GM12891 (cell line): ENCODE measurements at places on chromosomes 6 and 20.

DNA sequence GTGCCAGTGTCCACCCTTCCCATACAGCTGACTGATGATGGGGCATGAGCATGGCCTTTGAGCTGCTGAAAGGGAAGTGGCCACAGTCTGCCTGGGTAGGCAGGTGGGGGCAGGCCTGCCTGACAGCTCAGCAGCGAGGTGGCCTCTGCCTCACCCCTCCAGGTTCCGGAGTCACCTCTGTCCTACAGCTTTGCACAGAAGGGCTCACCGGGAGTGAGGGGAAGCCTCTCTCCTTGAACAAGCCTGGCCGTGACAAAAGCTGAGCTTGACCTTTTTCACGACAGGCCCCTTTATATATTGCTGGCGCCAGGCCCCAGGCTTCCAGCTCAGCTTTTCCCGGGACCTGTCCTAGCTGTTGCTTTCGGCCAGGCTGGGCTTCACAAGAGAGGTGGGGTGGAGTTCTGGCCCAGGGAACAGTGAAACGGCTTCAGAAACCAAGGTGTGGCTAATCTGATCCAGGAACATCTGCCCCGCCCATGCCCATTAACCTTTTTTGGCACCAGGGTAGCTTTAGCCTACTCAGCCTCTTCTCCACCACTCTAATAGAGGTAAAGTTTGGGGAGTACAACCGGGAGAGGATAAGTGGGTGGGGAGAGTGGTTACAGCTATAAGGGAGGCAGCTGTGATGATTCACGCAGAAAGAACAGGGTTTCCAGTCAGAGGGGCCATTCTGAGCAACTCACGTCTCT is 42.9 kb downstream of the C6orf132 start:
- DNase-seq: no peak

DNA sequence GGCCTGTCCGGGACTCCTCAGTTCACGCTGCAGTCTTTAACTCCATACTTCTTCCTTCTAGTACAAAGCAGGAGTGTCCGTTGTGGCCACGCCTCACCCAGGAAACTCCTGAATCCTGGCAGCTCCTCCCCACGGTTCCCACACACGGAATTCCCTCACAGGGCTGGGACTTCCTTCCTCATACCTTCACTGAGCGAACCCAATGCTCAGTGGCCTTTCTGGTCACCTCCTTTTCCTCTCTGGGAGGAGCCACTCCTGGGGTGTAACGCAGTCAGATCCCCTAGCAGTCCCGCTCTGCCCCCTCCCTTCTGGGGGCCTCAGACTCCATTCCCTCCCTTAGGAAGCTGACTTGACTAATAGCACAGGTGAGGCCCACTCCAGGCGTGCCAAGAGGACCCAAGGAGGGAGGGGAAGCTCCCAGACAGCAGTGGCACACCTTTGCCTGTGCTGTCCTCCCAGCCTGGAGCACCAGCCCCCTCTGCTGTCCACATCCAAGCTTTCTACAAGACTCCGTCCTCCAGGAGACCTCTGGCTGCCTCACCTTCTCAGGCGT is at the start of gene SLC52A3:
SLC52A3 (minus strand) TSS at position 75 of the 553 bp plus-strand sequence. CDS start 2,726 bp downstream, outside the sequence.
- DNase-seq: no peak

- DNase-seq: peak; percentile 2
Measured at GRCh38 chr6:70221025-70221714, 81.7 kb downstream of the COL9A1 start.

DNA sequence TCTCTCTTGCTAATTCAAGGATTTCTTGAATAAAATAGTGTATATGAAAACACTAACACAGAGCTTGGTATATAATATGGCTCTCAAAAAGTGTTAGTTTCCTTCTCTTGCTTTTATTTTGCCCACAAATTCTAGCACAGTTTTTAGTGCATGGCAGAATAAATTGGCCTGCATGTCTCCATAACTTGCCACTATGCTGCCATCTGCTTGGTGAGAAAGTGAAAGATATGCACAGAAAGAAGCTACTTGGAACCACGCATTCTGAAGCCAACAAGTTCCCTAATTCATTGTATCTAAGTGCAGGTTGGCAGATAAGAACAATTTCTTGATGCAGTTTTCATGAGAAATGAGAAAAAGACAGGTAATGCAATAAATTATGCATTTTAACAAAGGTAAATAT is 101.2 kb downstream of the EPHA7 start:
- DNase-seq: no peak

GRCh38 chr6:32956176-32956575 is 3.3 kb upstream of the HLA-DMA start:
- DNase-seq: no peak

- DNase-seq: no peak
Measured at GRCh38 chr6:73513496-73513854, 7.4 kb downstream of the EEF1A1 start.

DNA sequence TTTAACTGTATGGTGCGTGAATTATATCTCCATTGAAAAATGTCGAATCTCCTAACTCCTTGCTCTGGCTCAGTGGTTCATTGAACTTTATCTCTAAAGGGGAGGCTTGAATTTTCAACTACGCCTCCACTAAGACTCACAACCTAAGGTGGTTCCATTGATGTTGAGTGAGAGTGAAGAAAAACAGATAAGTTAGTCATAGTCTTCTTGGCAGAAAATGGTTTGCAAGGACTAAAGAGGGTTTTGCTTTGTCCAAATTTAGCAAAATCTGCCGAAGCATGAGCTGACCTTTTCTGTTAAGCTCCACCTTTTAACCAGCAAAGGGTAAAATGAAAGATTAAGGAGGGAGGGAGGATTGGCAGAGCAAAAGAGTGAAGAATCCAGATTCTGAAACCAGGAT is 290.2 kb upstream of the SPTLC3 start:
- no peak for DNase-seq

DNA sequence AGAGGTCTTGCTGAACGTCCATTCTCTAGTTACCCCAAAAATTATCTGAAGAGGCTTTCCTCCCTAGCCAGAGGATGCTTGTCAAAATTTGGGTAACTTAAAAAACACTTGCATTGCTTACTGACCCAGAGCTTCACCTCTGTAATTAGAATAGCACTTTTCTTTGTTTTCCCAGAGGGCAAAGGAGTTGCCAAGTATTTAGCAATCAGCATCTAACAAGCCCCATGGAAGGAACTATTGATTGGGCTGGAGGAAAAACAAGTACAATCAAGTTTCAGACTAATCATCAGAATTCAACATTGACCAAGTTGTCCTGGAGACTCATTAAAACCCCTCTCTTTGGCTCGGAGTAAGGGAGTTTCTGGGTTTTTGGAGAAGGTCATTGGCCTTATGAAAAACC is 226.4 kb downstream of the TBC1D7 start:
- DNase-seq: no peak

GRCh38 chr20:39210341-39211036 is 248.3 kb downstream of the DHX35 start:
- no peak for DNase-seq

DNA sequence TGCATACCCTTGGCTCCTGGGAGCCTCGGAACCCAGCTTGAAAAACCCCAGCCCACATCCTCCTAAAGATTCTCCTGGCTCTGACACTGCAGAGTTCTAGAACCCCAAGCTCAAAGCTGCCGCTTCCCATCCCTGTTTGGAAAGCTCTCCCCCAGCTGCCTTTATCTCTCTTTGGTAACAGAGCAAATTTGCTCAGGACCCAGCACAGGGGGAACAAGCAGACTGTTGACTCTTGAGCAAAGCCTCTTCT is 38.9 kb downstream of the HNF4A start:
- DNase-seq: no peak

DNA sequence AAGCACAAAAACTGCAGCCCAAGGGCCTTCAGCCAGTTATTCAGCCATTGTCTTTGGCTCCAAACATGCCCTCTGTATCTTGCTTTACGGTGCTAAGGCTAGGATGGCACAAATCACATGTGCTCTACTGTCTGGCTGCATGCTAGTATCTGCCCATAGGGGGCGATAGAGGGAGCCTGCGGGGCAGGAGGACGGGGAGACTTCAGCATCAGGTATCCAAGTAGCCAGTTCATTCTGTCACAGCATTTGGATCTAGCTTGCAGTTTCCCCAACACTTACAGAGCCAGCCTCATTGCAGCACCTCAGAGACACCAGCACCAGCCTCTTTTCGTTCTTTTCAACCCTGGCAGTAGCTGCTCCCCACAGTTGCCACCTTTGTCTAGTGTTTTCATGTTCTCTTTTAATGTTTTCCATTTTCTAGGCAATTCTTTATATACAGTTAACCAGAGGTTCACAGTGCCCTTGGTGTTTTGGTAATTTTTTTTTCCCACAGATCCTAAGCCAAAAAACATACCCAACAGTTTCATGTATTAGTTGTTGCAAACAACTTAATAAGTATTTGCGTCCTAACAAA is 705.9 kb downstream of the PTPRT start:
- DNase-seq: no peak

DNA sequence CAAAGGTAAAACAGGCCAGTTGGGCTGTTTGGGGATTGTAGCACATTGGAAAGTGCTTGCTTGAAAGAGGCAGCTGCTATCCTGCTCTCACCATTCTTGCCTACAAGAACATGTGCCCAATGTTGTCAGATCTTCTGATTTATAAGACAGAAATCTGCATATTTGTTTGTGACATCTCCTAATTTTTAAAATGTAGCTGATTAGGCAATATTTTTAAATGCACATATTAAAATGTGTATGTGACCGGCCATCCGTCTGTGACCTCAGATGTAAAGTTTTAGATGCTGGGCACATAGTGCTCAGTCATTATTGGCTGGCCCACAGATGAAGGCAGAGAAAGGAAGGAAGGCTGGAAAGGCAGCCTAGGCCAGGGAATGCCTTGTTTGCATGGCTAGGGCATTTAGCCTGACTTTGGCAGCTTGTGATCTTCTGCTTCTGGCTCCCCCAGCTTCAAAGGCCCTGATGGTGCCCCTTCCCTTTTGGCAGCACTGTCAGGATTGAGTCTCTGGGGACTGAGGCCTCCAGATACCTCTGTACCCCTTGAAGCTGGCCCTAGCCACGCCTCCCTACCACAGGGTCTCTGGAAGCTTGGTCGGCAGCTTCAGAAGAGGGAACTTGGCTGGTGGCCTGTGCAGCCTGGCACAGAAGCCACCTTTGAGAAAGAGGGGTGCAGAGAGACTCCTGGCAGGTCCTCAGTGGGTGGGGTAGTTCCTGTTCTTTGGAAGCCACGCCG is 6.4 kb downstream of the SNPH start:
- no peak for DNase-seq

- no peak for DNase-seq
Measured at GRCh38 chr6:27901801-27902200, 10.4 kb downstream of the OR2B2 start.

GRCh38 chr6:158047127-158047518 is 65.5 kb downstream of the SYNJ2 start:
- no peak for DNase-seq

DNA sequence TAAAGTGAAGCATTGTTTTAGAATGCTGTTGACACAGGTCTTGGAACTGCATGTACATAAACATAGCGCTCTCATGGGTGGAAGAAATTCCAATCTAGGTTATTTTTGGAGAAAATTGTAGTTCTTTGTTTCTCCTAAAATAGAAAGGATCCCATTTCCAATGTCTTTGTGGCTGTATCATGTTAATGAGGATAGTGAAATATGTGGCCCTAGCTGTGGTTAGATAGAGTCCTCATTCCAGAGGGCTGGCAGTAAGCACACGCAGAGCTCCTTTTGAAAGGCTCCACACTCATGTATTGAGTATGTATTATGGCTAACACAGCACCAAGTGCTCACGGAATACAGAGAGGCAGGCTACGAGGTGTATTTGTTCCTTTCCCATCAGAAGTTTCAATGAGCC is 60.9 kb downstream of the SNRNP48 start:
- DNase-seq: no peak

DNA sequence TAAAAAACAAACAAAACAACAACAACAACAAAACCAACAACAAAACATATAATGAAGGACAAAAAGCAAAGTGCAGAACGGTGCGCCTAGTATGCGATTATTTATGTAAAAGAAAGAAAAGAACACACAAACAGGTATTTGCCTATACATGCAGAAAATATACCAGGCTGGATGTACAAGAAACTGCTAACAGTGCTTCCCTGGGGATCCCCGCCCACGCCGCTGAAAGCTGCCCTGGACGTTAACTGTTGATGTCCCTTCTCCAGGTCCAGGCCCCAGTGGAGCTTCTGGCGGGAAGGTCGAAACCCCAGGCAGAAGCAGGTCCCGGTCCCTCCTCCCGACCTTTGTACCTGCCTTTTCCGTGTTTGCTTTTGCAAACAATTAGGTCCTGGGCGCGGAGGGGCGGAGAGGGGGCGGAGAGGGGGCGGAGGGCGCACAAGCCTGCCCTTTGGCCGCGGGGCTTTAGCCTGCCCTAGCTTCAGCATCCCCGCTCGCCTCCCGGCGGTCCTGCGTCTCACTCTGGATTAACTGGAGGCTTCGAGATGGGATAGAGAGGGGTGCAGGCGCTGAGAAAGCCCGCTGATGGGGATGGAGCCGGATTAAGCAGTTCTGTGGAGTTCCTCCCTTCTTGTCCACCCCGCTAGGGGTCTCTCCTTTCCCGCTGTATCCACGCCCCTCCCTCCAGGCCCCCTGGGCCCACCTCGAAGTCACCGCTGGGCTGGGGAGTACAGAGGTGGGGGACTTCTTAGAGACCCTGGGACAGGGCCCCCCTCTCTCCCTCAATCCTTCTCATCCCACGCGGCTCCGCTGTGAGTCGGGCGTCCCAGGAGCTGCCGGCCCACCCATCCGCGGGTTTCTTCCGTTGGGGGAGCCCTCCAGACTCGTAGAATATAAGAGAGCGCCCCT is 8.2 kb upstream of the AHCY start:
- no peak for DNase-seq

DNA sequence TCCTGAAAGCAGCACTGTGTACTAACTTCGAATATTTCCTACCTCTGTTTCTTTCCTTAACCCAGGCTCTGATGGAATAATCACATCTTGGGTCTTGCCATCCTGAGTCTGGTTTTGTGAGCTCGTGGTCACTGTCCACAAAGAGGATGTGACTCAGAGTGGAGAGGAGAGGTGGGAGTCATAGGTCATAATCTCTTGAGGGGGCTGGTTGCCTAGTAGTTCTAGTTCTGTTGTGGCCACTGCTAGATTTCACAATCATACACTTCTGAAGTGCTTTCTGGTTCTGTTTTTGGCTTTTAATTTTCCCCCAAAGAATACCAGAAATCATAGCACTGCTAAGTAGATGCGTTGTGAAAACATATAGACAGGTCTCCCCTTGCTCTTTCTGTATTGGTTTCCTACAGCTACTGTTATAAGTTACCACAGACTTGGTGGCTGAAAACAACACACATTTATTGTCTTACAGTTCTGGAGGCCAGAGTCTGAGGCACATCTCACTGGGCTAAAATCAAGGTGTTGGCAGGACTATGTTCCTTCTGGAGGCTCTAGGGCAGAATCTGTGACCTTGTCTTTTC is 102.8 kb downstream of the NRSN1 start:
- no peak for DNase-seq

GRCh38 chr6:33633462-33634158 is 12.5 kb downstream of the ITPR3 start:
- peak; percentile 83 for DNase-seq

GRCh38 chr6:48073976-48074767 is 36.8 kb downstream of the PTCHD4 start:
- DNase-seq: no peak

DNA sequence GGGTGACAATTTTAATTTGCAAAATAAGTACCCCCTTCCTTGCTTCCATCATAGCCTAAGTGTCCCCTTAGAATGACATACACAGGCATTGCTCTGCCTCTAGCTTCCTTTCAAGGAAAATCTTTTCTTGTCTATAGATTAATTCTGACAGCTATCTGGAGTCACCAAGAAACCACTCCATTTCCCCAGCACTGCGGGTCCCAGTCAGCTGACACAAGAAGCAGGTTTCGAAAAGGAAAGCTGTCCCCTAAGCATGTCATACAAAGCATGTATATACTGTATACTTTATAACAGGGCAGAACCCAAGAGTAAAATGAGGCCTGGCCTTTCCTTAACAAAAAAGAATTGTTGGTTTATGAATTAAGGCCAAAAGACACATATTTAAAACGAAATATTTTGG is 273.5 kb downstream of the BTBD9 start:
- no peak for DNase-seq

GRCh38 chr6:17725083-17725482 is 18.4 kb upstream of the NUP153 start:
- no peak for DNase-seq
